Common myeloid progenitor, CD34-positive (primary cell): ENCODE measurements at places on chromosomes 5 and 9.

GRCh38 chr9:134314950-134315715, 11.1 kb upstream of the RXRA start:
- no peak for DNase-seq

DNA sequence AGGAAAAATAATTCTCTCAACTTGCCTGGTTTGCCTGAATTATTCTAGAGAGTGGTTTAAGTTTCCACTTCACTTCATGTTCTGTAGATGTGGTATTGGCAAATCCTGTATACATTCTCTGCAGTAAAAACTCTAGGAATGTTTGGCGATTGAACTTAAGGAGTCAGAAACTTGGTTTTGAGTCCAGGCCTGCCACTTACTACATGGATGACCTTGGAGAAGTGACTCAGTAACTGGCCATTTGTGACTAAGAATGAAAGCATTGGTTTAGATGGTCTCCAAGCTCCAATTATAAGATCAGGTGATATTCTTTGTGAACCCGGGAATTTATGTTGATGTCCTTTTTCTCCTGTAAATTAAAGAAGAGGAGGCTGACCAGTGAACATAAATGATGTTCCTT, 233.8 kb downstream of the GAS1 start:
- DNase-seq = no peak

- no peak for DNase-seq
Measured at GRCh38 chr5:1405539-1406530, 39.4 kb downstream of the SLC6A3 start.

DNA sequence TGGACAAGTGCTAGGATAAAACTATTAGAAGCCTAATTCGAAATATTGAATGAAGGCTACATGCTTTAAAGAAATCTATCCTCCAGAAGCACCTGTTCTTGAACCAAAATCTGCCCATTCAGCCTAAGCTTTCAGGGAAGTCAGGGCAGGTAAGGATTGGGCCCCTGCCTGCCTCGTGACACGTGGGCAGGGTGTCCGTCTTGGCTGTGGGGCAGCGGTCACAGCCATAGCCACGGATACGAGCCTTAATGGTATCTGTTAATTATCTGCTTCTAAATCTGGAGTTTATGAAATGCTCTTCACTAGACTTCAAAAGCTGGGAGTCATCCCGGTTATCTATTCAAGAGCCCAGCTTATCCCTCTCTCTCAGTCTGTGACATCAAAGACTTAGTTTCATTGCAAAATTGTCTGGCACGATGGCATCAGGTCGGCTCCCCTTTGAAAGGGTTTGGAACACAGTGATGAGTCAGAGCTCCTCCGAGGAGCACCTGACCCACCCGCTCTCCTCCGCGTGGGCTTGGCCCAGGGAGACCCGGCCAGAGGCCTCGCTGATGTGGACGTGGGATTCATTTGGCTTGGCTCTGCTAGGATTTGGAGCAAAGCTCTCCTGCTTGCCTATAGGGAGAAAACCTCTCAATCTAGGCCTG, 135.9 kb downstream of the MACROH2A1 start:
- no peak for DNase-seq

DNA sequence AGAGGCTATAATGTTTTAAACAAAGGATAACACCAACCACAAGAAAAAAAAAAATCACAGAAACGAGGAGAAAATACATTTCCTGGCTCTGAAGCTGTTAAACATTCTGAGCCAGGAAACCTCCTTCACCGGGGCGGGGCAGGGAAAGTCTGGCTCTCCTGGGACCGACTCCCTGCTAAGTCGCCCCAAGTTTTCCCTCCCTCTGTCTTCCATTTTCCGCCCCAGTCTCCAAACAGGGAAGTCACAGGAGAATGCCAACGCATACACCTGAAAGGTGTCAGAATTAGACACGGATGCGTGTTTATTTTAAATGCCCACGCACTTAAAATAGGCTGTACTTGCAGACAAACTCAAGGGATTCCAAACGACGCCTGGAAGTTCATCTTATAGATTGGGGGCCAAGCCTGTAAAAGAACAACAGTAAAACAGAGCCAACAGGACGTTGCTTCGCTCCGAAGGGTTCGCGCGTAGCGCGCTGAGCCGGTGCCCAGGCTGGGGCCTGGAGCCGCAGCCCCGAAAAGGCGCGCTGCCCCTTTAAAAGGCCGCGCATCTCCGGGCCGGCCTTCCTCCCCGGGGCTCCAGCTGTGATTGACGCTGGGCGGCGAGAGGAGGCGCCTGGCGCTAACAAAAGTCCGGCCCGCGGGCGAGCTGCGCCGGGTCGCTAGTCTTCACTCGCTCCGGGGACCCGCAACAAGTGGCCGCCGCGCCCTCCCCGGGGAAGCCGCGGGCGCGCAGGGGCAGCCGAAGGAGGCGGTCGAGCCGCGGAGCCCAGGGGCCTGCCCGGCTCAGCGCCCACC, at the start of gene FBXL7:
FBXL7 (plus strand) TSS at position 653 of the 797 bp plus-strand sequence.
- no peak for DNase-seq

DNA sequence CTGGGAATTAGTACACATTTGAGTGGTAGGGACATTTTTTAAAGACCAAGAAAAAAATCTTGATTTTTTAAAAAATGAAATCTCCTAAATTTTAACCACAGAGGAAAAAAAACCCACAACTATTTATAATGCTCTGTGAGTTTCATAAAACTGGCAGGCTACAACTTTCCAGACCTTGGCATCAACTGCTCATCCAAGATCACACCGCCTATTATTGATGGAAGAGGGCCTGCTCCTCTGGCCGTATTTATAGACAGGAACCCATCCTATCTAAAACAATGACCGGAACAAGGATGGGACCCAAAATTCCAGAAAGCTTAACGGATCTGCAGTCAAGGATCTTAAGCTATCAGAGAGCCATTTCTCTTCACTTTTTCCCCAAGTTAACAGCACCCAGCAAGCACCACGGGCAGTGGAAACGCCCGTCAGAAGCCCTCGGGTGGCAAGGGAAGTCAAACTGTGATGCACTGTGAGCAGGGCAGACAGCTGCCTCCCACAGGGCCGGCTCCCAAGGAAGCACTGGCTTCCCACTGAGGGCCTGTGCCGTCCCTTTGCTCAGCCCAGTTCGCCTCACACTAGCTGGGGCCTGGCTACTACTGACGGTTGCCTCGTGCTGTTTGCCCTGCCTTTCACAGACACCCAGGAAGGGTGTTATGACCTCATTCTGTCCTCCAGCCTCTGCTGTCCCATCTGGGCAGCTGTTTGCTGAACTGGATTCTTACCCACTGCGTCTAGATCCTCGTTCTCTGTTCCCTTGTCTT, 62.8 kb downstream of the CDC14B start:
- no peak for DNase-seq

GRCh38 chr5:1536322-1536845, 12.6 kb upstream of the LPCAT1 start:
- no peak for DNase-seq

GRCh38 chr5:56105511-56106291, 110.9 kb upstream of the IL6ST start:
- no peak for DNase-seq

GRCh38 chr5:95667061-95667618, 15.7 kb downstream of the SPATA9 start:
- peak; percentile 31 for DNase-seq

DNA sequence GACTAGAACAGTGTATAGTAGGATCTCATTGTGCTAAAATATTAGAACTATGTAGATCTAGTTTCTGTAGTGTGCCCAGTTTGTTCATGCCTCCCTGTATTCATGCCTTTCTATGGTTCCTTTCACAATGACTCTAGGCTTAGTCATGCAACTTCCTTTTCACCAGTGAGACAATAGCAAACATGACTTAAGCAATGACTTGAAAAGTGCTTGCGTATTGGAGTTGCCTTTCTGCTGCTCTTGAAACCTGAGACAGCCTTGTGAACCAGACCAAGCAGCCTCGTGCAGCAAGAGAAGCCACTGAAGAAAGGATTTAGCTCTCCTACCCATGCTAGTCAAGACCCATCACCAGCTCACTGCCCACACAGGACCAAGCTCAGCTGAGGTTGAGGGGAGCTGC, 294.5 kb upstream of the TAS2R1 start:
- DNase-seq = no peak

- DNase-seq = peak; percentile 3
Measured at GRCh38 chr5:75363726-75364495, 26.9 kb downstream of the HMGCR start.

DNA sequence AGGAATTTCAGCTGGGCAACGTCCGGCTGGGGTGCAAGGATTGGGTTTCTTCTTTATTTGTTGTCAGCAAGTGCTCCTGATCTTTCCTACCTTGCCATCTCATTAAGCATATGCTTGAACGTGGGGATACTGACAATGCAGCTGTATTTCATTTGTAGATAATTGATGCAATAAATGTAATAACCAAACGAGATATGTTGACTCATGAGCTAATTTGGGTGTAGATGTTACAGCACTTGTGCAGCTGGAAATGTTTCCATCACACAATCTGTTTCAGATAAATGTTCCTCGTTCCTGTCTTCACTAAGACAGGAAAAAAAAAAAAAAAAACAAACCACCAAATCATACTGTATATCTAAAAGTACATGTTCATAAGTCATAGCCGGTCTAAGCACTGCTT, 123.8 kb downstream of the DMRT2 start:
- DNase-seq = no peak

DNA sequence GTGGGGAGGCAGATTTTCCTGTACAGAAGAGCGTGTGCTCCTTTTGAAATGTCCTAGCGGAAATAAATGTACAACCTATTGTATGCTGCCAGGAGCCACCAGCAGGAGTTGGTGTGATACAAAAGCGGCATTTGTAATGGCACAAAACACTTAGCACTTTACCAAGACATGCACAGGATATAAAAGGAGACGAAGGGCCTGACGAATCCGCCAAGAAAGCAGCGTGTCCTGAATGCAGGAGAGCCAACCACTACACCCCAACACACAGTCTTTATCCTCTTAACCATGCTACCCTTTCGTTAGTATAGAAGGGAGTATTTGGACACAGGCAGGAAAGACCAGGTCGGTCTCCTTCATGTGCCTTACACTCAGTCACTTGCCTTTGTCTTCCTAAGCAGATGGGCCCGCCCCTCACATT, 218.1 kb downstream of the TRIM32 start:
- no peak for DNase-seq

GRCh38 chr5:54844905-54845566, 140.4 kb downstream of the ESM1 start:
- DNase-seq = peak; percentile 78

DNA sequence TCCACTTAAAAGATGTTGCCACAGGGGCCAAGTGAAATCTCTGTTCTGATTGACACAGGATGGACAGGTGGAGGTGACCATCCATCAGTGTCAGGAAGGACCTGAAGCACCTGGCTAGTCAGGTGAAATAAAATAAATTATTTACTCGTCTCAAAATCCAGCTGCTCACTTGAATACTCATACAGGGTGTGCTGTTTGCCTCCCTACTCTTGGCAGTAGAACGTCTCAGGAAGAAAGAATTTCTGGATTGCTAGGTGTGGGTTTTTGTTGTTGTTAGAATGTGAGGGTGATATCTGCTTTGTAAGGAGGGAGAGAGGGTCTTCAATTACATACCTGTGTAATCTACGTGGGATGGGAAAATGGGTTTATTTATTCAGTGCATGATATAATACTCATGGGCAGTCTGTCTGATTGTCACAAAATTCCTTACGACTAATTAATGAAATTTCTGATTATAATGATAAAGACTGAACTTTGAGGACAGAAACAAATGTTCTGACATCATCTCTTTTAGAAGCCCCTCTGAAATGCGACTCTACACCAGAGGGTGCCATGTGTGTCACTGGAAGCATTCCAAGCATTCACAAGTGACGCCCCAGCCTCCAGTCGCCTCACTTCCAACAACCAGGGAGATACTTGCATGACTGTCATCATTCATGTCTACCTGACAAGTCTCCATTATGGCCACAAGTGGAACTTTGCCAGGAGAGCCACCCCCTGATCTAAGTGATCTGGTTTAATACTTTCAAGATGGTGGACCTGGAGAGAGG, 218.4 kb downstream of the GAPVD1 start:
- no peak for DNase-seq

DNA sequence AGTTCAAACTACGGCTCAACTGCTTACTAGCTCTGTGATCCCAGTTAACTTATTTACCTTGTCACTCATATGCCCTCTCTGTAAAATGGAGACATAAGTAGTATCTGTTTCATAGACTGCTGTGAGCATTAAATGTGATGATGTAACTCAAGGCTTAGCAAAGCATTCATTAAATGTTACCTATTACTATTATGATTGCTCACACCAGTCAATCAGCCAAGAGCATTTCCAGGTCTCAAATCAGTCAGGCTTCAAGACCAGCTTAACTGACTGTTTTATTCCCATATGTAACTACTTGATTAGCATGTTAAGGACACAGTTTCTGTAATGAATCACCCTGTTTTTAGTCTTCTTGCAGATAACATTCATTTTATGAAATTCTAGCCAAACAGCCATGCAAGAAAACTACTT, 413.3 kb downstream of the MLLT3 start:
- no peak for DNase-seq

DNA sequence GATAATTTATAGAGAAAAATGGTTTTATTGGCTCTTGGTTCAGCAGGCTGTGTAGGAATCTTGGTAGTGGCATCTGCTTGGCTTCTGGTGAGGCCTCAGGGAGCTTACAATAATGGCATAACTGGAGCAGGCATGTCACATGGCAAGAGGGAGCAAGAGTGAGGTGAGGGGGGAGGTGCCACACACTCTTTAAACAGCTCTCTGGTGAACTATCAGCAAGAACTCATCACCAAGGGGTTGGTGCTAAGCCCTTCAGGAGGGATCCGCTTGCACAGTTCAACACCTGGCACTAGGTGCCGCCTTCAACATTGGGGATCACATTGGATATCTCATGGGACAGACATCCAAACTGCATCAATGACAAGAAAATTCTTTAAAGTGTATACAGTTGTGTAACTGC, 10.5 kb downstream of the GPBP1 start:
- no peak for DNase-seq

GRCh38 chr9:69090140-69090750, 54.7 kb downstream of the FXN start:
- no peak for DNase-seq

- DNase-seq = no peak
Measured at GRCh38 chr9:92769286-92769685, 4.7 kb upstream of the BICD2 start.

GRCh38 chr5:34604119-34604675, 51.9 kb upstream of the RAI14 start:
- DNase-seq = no peak

DNA sequence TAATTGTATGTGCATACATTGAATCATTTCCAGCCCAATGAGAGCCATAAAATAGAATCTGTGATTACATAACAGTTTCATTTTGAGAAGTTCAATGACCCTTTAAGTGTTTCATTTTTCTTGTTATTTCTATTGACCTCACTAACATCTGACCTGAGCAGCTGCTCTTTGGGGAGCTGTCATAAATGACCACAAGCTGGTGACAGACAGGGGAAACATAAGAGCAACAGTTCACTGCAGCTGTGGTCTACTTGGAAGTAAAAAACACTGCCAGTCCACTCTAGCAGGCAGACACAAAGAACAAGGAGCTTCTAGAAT, 265.4 kb downstream of the DTWD2 start:
- DNase-seq = no peak

DNA sequence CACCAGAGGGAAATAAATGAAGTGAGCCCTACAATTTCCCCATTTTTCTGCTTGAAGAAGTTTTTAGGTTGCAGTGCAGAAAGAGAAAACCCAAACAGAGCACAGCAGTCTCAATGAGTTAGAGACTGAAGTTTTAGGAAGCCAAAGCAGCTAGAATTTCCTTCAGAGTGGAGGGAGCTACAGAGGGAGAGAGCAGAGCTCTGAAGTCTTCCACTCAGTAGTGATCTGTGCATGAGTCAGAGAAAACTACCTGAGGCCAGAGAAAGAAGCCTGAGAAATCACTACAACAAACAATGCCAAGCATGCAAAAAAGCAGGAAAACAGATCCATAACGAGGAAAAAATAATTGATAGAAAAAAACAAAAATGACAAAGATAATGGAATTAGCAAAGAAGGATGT, 17.9 kb upstream of the NDUFB6 start:
- no peak for DNase-seq

GRCh38 chr9:134549336-134549735, 92.3 kb upstream of the COL5A1 start:
- no peak for DNase-seq
